Stimulated activated CD4-positive, alpha-beta T cell treated with anti-CD3 and anti-CD28 coated beads, TNF-alpha, amount 100 ng/mL, for 1 hour (primary cell): ENCODE measurements at places on chromosomes 1 and 21.

DNA sequence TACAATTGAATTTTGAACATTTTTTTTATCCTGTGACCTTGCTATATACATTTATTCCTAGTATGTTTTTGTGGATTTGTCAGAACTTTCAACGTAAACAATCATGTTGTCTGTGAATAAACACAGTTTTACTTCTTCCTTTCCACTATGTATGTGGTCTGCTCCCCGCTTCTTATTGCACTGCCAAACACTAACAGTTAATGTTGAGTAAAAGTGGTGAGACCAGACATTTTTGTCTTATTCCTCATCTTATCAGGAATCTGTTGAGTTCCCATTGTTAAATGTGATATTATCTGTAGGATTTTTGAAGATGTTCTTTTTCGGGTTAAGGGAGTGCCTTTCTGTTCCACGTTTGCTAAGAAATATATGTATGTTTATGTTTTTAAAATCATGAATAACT lies 45.9 kb downstream of the CAMSAP2 start:
- DNase-seq: no peak

DNA sequence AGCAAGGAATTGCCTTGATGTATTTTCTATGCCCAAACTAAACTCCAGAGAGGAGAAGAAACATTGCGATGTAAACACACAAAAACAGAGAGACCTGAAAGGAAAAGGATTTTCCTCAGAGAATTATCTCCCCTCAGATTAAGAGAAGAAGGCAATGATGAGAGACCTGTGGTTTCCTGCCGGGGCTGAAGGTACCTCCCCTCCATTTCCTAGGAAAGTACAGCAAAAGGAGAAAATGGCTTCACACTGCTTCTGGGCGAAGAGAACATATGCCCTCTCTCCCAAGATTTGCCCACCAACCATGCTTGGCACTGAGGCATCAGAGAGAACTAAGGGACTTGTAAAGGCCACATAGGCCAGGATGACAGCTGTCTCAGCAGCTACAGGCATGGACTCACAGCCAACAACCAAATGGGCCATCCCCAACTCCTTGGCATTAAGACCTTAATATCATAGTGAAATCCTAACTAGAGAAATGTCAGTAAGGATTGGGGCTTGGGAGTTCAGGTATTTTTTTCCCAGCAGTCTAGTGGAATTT lies 523.0 kb downstream of the PTPRC start:
- DNase-seq: no peak

- no peak for DNase-seq
Observed at GRCh38 chr1:212062832-212063438, 27.4 kb downstream of the DTL start.

DNA sequence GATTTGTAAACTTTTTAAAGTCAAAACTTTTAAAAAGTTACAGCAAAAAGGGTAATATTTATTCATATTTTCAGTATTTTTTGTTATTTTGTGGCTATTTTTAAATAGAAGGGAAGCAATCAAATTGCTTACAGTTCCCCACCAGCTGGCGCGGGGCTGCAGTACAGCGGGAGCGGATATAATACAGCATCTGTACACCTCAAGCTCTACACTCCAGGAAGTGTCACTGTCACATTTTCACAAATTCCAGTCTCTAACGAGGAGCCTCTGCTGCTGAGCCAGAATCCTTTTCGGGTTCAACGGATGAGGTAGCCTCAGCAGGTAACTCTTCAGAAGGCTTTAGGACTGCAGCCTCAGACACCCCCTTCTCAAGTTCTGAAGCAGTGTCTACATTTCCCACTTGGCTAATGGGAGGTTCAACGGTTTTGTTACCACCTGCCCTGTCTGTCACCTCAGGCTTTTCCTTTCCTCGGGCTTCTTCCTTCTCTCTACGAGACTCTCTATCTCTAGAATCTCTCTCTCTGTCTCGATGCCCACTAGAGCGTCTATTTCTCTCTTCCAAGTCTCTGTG lies 11.7 kb downstream of the SOD1 start:
- DNase-seq: no peak

GRCh38 chr1:6912518-6912917 lies 127.3 kb downstream of the CAMTA1 start:
- DNase-seq: no peak

DNA sequence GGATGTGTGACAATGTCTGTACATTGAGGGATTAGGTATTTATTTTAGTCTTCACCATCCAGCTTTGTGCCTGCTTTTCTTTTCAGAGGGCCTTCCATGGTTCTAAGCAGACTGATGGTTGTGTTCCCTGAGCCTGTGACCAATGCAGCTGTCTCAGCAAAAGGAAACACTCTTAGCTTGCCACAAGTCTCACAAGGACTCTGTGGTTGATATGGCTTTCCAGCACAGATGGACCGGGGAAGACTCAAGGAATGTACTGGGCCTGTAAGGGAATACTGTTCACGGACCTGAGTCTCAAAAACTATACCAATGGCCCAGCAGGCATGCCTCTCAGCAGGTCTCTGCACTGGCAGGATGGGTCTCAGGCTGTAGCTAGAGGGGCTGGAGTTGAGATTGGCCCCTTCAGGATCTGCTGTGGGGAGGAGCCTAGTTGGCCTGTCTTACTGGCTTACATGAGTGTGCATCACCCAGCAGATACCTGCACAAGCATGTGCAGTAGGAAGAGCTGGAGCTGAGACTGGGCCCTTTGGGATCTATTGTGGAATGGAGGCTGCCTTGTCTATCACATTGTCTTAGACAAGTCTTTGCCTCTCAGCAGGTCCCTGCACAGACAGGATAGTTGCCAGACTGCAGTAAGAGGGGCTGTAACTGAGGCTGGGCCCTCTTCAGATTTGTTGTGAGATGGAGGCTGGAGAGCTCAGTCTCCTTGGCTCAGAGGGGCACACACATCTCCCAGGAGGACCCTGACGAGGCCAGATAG lies 52.0 kb upstream of the PDC start:
- DNase-seq: no peak

DNA sequence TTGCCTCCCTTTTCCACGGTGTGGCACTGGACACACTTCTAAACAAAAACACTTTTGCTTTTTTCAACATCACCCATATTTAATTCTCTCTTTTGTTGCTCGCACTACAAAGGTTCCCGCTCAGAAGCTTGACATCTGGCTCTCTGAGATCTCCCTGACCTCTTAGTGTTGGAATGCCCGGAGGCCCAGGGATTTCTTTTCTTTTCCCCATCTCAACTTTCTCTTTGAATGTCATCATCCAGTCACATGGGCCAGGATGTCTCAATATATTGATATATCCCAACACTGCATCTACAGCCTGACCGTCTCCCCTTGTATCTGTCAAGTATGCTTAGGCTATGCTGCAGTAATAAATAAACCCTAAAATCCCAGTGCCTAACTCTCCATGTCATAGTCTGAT lies 54.3 kb upstream of the DESI2 start:
- DNase-seq: no peak

DNA sequence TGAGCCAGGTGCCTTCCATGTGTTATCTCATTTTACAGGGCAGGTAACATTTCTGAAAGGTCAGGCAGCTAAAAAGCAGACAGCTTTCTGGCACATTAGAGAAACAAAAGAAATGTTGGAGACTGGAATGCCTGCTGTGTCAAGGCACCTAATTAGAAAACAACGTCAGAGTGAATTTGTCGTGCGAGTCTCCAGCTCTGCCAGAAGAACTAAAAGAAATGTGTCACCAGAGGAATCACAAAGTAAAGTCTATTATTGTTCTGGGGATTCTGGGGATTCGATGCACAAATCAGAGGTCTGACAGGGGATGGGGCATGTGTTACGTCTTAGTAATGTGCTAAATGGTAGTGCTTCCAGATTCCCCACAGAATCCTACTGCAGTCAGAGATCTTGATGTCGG lies 89.3 kb downstream of the EDEM3 start:
- no peak for DNase-seq

DNA sequence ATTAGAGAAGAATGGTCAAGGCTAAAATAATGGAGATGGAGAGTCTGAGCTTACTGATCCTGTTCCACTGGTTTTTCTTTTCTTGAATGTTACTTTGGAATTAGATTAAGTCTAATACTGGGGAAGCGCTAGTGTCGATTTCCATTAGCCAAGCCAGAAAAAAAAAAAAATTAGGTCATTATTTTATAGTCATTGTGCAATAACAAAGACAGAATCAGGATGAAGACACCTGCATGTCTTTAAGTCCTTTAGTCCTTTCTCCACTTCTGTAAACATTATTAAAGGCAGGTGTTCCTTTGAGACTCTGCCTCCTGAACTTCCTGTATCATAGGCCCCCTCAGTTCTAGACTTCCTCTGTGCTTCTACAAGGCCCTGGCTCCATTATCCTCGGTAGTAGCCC lies 42.8 kb downstream of the MYSM1 start:
- DNase-seq: no peak

- DNase-seq: no peak
Observed at GRCh38 chr1:19758227-19758830, 41.4 kb downstream of the TMCO4 start.

DNA sequence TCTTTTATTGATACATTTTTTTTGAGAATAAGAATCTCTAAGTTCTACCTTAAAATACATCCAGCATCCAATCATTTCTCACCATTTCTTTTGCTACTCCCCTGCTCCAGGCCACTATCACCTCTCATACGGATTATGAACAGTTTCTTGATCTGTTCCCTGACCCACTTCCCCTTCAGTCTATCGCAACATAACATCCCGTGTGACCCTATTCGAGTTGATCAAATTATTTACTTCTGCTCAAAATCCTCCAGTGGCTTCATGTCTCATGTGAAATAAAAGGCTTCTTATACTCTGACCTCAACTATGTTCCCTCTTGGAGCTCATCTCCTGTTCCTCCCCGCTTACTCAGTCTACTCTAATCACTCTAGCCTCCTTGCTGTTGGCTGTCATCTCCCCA lies 5.2 kb downstream of the ALG14 start:
- DNase-seq: no peak

DNA sequence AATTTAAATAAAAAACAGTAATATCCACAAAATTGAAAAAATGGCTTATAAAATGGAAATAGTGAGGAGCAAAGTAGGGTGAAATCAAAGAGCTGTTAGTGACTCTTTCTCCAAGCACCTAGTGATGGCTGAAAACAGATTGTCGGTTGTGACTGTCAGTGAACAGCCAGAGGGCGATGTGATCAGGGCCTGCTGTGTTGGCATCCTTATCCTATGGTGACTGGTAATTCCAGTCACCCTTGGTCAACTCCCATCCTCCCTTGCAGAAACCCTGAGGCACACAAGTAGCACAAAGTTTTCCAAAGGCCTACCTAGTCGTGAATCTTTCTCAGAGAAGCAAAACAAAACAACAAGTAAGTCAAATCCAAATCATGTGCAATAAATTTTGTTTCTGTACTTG lies 599.8 kb upstream of the CXADR start:
- DNase-seq: no peak

DNA sequence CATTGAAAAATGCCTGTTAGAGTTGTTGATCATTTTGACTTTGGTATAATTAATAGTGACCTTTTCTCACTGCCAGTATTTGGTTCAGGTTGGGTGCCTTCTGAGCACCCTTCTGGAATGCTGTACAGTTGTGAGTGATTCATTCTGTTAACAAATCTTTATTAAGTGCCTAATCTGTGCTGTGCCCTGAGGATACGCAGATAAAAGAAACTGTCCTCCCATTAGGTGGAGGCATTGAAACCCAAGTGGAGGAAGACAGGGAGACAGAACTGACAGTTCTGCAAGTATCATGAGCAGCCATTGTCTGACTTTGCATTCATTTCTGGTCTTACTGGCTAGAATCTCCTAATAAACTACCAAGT lies 76.1 kb upstream of the ZNF326 start:
- no peak for DNase-seq

DNA sequence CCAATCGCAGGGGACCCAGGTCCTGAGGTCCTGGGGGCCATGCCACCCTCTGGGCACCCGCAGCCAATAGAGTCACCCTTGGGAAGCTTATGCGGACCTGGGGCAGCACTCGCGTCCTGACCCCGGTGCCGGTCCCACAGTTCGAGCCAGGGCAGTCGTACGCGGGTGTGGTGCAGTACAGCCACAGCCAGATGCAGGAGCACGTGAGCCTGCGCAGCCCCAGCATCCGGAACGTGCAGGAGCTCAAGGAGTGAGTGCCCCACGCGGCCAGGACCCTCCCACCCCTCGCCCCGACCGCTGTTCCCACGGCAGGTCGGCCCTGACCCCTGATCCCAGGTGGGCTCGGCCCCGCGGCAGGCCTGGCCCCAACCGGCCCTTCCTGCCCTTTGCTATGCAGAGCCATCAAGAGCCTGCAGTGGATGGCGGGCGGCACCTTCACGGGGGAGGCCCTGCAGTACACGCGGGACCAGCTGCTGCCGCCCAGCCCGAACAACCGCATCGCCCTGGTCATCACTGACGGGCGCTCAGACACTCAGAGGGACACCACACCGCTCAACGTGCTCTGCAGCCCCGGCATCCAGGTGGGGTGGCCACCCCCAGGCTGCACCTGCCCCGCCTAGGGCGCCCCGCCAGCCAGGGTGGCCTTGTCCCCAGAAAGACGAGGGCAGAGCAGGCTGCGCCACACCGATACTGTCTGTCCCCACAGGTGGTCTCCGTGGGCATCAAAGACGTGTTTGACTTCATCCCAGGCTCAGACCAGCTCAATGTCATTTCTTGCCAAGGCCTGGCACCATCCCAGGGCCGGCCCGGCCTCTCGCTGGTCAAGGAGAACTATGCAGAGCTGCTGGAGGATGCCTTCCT lies 20.5 kb downstream of the COL6A1 start:
- DNase-seq: no peak

GRCh38 chr1:34777519-34778321 lies 3.3 kb upstream of the GJB3 start:
- DNase-seq: no peak

- no peak for DNase-seq
Observed at GRCh38 chr1:91750398-91750996, 135.5 kb downstream of the TGFBR3 start.

DNA sequence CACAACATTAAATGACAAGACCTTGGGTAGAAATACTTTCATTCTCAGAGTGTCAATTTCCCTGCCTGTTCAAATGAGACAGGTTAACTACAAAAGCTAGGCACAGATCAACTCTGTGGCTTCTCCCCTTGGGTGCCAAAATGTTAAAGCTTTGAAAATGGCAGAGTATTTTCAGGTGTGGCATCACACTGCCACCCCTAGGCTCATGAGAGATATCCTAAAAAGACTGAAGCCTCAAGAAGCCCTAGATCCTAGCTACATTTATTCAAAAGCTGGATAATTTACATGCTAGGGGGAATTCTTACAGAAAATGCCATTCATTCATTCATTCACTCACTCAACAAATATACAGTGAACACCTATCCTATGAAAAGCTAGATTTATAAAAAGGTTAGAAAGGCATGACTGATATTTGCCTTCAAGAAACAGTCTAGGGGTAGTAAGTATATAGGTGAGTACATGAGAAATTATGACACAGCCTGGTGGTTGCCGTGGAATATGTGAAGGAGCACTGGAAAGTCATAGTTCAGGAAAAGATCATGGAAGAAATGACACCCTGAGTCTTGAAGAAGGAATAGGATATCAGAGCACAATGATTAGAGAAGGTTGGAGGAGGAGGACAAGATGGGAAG lies 15.9 kb upstream of the RAB4A start:
- DNase-seq: no peak

DNA sequence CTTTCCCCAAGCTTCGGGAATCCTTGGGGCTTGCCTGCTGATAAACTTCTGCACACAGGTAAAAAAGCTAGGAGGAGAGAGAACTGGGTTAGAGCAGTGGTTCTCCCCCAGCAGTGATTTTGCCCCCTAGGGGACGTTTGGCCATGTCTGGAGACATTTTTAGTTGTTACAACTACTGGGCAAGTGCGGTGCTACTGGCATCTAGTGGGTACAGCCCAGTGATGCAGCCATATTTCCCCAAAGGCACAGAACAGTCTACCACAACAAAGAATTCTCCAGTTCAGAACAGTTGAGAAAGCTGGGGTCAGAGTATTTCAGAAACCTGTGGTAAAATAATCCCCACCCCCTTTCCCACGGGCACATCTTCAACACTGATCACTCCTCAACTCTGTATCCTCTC lies 41.3 kb downstream of the LRRC71 start:
- no peak for DNase-seq
